ENCODE measurements at places on chromosomes 11 and 22.

DNA sequence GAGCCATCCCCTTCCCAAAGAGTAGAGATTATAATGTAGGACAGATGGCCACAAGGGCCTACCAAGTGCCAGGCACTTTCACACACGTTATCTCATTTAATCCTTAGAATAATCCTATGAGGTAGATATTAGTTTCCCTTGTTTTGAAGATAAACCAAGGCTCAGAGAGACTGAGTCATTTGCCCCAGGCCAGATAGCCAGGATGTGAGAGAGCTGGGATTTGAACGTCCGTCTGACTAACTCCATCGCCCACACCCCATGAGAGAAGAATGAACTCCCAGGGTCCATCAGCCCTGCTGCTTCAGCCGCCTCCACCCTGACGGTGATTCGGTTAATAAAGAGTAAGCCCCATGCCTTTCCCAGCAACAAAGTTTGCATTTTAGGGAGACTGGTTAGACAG is 10.7 kb downstream of the PRG3 start:
- DNase-seq = no peak

- no peak for DNase-seq
These were observed 11.4 kb downstream of the NCAM1 start for GRCh38 chr11:112972399-112973145.

- DNase-seq = no peak
These were observed 32.9 kb downstream of the USP35 start for GRCh38 chr11:78221396-78222315.

DNA sequence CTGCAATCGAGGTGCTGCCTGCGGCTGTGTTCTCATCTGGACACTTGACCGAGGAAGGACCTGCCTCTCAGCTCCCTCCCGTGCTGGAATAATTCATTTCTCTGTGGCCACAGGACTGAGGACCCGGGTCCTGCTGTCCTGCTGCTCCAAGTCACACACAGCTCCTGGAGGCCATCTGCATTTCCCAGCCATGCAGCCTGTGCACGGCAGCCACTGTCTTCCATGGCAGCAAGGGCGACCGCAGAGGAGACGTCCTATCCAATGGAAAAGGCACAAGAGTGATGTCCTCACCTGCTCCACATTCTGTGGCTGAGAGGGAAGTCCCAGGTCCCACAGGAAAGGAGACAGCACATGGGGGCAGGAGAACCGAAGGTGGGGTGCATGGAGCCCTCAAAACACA is 495.8 kb downstream of the BRD1 start:
- no peak for DNase-seq

GRCh38 chr11:15197696-15198095 is 83.0 kb downstream of the INSC start:
- no peak for DNase-seq

GRCh38 chr22:45507798-45508197 is 5.1 kb downstream of the FBLN1 start:
- DNase-seq = no peak

DNA sequence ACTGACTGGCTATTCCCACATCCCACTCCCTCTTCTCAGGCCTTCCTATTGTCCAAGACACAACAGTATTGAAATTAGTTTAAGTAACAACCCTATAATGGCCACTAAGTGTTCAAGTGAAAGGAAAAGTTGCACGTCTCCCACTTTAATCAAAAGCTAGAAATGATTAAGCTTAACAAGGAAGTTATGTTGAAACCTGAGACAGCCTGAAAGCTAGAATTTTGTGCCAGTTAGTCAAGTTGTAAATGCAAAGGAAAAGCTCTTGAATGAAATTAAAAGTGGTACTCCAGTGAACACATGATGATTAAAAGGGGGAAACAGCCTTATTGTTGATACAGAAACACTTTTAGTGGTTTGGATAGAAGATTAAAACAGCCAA is 332.7 kb downstream of the CASP12 start:
- DNase-seq = no peak

GRCh38 chr11:121650351-121651256 is 197.8 kb upstream of the SORL1-AS1 start:
- no peak for DNase-seq

- DNase-seq = no peak
These were observed 829.7 kb upstream of the FAT3 start for GRCh38 chr11:91394727-91395414.

GRCh38 chr11:116553482-116553881 is 219.3 kb downstream of the BUD13 start:
- no peak for DNase-seq

DNA sequence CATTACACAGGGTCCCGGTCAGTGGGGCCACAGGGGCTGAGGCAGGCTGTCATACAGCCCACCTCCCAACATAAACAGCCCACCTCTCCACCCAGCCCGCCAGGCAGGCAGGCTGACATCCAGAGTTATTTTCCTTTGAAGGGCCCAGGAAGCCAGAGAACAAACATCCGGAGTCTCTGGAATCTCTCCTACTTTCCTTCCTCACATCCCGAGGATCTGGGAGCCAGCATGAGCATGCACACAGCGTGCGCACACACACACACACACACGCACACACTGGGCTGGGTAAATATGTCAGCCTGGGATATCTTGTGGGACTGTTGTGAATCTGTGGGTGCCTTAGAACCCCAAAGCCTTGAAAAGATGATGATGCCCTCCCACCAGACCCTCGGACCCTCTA is 55.4 kb downstream of the PDE2A start:
- DNase-seq = no peak

- no peak for DNase-seq
These were observed 562.5 kb downstream of the MN1 start for GRCh38 chr22:27238935-27239510.

- DNase-seq = no peak
These were observed 23.1 kb downstream of the MB start for GRCh38 chr22:35593891-35594470.

DNA sequence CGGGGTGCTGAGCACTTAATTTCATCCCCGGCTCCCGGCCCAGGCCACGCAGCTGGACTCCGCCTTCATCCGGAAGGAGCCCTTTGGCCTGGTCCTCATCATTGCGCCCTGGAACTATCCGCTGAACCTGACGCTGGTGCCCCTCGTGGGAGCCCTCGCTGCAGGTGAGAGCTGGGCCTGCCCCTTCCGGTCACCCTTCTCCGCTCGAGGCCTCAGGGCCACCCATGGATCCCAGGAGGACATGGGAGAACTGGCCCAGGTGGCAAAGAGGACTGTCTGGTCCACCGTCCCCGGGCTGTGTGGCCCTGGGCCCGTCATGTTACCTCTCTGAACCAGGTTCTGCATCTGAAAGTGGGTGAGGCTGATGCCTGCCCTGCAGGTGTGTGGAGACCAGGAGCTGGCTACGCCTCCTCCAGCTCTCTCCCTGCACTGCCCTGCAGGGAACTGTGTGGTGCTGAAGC is 8.6 kb downstream of the ALDH3B1 start:
- DNase-seq = no peak

- DNase-seq = no peak
These were observed 873.8 kb downstream of the BRD1 start for GRCh38 chr22:48953830-48954229.

DNA sequence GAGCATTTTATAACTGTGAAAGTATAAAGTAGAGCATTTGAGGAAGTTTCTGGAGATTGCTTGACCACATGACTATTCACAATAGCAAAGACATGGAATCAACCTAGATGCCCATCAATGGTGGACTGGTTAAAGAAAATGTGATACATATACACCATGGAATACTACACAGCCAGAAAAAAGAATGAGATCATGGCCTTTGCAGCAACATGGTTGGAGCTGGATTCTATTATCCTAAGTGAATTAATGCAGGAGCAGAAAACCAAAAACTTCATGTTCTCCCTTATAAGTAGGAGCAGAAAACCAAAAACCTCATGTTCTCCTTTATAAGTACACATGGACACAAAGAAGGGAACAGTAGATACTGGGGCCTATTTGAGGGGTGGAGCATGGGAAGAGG is 30.3 kb downstream of the UVRAG start:
- DNase-seq = no peak

GRCh38 chr11:102806296-102806695 is 8.3 kb upstream of the MMP1 start:
- DNase-seq = no peak

- no peak for DNase-seq
These were observed 3.0 kb downstream of the ADAMTS15 start for GRCh38 chr11:130451231-130452019.

GRCh38 chr11:115503083-115503885 is 931 bp downstream of the CADM1 start:
- DNase-seq = no peak

GRCh38 chr11:36403661-36404060 is 106.4 kb downstream of the TRAF6 start:
- DNase-seq = no peak

- no peak for DNase-seq
These were observed 392.9 kb downstream of the TBC1D22A start for GRCh38 chr22:47155131-47155885.

DNA sequence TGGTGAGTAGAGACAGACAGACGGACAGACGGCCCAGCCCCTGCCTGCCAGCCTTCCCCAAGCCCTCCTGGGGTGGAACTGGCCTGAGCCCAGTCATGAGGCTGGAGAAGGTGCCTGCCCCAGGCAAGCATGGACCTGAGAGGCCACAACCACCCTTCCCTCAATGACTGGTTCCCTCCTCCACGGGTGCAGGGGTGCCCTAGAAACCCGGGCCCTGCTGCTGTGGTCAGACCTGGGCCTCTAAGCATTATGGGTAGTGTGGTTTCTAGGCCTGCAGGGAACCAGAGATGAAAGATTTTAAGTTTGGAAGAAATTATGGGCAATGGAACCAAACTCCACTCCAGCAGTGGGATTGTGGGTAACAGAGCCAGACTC is 13.5 kb downstream of the RHBDD3 start:
- DNase-seq = no peak

DNA sequence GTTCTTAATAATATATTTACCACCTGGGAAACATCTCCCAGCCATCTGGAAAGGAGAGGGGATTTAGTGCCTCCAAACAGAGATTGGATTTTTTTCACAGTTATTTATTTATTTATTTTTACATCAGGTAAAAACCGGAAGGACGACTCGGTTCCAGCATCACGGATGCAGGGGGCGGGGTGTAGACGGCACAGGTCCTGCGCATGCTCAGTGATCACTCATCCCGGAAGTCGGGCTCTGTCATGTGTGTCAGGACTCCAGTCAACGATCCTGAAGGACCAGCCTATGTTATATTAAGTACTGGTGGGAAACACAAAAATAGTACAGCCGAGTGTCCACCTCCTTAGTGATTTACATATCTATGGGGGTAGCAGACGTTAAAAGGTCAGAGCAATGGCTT is 467.6 kb downstream of the NTM start:
- no peak for DNase-seq

GRCh38 chr11:19168090-19168489 is 33.7 kb downstream of the CSRP3 start:
- no peak for DNase-seq

GRCh38 chr11:113449743-113450142 is 25.5 kb downstream of the DRD2 start:
- DNase-seq = no peak

DNA sequence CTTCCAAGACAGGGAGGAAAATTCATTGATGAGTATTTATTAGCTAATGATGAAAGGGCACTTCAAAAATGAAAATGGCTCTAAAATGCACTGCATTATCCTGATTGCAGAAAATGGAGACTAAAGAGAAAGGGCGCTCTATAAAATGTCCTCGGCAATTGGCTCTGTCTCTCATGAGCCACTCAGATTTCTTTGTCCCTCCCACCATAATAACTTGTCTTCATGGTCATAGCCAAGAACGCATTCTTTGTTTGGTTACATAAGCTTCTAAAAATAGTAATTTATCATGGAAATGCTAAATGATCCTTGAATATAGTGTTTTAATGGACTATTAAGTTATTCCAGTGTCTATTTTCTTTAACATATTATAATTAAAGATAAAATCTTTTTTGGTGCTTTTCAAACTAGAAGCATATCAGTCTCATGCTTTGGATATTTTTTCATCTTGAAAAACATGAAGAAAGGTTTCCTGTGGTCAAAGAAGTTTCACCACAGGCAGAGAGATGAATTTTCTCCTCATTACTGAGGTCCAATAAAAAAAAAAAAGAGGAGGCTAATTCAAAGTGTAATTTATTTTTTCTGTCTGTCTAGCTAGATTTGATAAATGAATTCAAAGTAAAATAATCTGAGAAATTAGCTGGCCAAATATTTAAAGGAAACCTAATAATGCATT is 238.1 kb upstream of the BLID start:
- no peak for DNase-seq

GRCh38 chr11:115366826-115367225 is 137.4 kb downstream of the CADM1 start:
- no peak for DNase-seq

- no peak for DNase-seq
These were observed at the start of gene NAALAD2 for GRCh38 chr11:90134478-90135003. Gene NAALAD2, plus strand, starts transcription at chr11:90134663. Its CDS starts 96 bp downstream, at chr11:90134759.

DNA sequence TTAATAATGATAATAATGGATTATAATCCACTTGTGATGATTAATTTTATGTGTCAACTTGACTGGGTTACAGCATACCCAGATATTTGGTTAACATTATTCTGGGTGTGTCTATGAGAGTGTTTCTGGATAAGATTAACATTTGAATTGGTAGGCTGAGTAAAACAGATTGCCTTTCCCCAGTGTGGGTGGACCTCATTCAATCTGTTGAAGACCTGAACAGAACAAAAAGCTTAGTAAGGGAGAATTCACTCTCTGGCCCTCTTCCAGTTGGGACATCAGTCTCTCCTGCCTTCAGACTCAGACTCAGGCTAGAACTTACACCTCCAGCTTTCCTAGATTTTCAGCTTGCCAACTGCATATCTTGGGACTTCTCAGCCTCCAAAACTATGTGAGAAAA is 37.3 kb upstream of the RRAS2 start:
- DNase-seq = no peak

GRCh38 chr22:33389936-33390335 is 331.8 kb upstream of the SYN3 start:
- DNase-seq = no peak

- DNase-seq = no peak
These were observed 1335.9 kb downstream of the TBC1D22A start for GRCh38 chr22:48098243-48098920.

- no peak for DNase-seq
These were observed 24.2 kb upstream of the ACAT1 start for GRCh38 chr11:108097179-108097578.

DNA sequence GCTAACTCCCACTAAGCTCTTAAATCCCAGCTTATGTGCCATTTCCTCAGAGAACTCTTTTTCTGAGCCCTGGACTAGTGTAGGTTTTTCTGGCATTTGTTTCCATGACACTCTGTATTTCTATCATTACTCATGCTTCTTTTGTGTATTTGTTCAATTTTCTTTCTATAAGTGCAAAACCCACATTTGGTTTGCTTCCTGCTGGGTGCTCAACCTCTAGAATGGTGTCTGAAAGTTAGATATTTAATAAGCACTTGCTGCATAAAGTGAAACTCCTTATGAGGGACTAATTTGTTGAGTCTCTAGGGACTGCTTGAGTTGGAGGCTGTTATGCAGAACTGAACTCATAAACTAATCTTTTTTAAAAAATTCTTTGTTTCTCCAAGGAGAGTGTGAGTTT is 68.6 kb downstream of the SYT9 start:
- DNase-seq = no peak

- no peak for DNase-seq
These were observed 51.7 kb upstream of the PAK1 start for GRCh38 chr11:77525455-77526091.
